D721Med (cell line): ENCODE measurements at places on chromosomes 1 and 21.

DNA sequence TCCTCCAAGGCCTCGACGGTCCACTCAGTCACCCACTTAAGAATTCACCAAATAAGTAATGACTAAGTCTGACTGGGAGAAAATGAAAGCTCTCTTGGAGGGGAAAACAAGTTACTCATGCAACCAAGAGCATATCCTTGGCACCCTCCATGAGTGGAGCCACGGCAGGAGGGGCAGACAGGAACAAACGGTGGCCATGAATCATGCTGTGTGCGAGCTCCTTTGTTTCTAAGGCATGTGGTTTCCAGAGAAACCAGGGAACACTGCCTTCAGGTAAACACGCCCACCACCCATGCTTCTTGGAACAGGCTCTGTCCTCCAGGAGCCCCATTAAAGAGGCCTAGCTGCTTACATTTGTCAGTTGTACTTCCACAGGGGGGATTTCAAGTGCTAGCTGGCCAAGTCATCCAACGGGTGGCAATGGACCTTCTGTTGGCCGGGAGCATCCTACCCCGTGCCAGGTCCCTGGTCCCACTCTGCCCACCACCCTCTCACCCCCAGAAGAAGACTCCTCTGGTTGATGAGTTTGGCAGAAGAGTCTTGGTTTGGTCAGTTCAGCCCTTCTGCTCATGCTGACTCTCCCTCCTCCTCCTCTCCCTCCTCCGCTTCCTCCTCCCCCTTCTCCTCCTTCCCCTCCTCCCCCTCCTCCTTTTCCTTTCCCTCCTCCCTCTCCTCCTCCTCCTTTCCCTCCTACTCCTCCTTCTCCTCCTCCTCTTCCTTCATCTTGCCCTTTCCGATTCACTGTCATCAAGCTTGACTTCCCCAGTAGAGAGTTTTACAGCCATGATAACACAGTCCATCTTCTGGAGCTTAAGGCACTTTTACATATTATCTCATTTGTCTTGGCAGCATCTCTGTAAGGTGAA, 107.6 kb downstream of the CCDC185 start:
- DNase-seq: no peak

DNA sequence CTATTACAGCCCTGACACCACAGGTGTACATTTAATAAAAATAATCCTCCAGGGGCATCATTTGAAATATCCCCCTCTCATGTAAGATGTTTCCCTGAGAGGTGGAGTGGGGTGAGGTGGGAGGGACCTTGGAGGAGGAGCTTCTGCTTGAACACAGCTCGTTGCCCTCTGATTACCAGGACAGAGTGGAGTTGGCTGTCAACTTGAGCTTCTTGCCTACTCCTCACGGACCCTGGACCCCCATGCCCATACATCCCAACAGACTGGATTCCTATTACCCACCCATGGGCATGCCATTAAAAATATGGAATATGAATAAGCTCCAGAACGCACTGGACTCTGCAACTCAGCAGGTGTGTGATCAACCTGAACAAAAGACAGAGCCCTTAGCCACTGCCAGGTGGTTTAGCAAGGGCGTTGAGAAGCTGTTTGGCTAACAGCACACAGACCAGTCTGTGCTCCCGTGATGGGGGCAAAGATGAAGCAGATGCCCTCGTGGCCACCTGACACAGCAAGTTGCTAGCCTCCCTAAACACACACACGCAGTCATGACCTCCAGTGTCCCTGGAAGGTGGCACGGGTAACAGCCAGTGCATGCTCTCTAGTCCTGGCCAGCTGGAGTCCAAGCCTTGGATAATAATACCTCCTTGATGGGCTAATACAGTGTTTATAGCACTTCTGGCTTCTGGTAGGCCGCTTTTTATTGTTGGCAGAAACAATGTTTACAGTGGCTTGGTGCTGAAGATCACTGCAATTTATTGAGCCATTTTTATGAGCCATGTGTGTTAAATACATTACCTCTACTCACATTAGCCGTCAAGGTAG, 155.0 kb downstream of the TOMM20 start:
- DNase-seq: no peak

- no peak for DNase-seq
These were observed 3.0 kb upstream of the TRIM63 start for GRCh38 chr1:26070296-26070962.

DNA sequence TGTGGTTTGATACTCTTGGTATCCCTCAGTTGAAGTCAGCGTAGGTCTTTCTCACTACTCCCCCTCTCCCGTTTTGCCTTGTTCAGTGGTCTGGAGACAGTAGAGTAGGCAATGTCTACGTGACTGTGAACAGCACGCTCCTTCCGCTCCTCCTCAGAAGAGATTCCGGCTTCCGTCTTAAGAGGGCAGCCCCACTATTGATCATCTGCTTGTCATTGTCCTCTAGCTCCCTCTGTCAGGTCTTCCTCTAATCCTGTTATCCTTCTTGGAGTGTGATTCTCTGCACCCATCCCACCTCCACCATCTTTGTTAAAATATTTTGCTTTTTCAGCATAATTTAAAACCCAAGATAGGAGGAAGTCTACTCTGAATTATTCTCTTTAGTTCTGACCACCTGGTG, 129.9 kb upstream of the KCNK2 start:
- no peak for DNase-seq

DNA sequence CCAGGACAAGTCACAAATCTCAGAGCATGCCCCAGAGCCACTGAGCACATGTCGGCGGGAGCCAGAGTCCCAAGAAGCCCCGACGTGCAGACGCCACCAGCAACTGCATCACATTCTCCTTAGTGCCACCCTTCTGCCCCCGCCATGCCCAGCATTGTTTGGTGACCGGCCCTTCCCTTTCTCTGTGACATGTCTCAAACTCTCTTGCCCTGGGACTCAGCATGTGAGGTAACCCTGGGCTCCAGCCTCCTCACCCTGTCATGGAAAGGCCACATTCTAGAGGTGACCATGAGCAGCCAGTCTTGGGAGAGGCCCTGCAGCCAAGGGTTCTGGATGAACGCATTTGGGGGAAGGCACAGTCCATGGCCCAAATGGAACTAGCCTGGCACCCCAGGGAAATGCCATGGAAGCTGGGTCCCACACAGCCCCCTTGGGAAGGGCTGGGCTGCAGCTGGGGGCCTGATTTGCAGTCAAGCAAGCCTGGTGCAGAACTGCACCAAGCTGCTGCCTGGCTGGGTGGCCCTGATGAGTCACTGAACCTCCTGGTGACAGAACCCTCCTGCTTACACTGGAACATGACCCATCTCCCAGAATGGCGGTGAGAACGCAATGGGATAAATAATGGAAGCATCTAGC, 94.4 kb downstream of the ITPKB start:
- DNase-seq: no peak

- DNase-seq: no peak
These were observed 259.2 kb downstream of the MATN1 start for GRCh38 chr1:30464187-30464617.

GRCh38 chr1:162974810-162975209, 94.4 kb upstream of the RGS4 start:
- DNase-seq: no peak

DNA sequence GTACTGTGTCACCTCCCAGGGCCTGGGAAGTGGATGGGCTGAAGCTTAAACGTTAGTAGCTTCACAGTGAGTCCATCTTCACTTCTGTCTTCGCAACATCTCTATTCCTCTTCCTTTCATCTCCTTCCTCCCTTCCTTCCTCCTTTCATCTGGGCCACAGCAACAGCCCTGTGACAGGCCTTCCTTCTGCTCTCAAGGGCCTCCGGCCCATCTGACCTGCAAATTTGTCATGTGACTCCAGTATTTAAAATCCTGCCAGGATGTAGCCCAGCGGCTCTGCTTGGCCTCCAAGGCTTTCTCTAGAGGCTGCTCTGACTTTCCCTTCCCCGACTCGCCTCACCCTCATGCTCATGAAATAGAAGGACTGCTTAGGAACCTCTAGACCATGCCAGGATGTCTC, 10.9 kb upstream of the BATF3 start:
- no peak for DNase-seq

DNA sequence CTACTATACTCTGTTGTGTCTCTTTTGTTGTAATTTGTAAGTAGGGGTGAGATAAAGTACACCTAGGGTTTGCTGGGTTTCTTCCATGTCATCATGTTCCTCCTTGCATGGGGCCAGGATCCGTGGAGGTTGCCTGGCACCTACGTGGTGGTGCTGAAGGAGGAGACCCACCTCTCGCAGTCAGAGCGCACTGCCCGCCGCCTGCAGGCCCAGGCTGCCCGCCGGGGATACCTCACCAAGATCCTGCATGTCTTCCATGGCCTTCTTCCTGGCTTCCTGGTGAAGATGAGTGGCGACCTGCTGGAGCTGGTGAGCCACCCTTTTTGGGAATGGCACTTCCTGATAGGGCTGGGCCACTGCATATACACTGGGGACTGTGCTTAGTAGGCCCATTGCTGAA, 4.4 kb downstream of the PCSK9 start:
- DNase-seq: no peak

DNA sequence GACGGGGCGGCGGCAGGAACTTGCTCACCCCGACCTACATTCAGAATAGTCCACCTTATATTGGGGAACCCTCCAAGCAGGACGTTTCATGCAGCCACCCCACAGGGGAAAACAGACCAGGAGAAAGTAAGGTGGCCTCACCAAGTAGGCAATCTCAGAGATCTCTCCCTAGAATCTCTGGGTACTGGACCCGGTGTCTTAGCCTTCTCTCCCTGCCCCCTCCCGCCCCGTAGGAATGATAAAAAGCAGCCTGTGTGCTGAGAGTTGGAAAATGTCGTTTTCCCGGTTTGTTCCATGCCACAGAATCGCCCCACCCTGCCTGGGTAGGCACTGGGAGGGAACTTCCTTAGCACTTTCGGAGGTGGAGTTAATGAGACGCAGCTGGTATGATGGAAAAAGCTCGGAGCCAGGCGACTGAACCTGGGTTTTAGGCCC, 789 bp upstream of the PTPN14 start:
- DNase-seq: no peak

DNA sequence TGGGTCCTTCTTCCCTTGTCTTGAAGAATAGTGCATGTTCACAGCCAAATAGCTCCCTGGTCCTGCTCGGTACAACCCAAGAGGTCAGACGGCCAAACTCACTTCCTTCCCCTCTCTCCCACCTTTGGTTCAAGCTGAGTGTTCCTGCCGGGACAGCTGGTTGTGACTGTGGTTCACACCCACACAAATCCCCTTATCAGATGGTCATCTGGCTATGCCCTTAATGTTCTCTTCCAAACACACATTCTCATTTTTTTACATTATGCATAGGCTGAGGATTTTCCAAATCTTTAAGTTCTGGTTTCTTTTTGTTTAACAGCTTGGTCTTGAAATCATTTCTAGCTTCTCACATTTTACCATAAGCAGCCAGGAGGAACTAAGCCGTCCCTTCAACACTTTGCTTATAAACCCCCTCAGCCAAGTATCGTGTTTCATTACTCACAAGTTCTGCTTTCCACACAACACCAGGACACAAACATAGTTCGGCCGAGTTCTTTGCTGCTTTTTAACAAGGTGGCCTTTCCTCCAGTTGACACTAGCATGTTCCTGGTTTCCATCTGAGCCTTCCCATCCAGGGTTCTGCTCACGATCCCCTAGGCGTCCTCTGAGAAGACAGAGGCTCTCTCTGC, 19.7 kb upstream of the TSPEAR start:
- no peak for DNase-seq

- no peak for DNase-seq
These were observed 14.9 kb downstream of the SLC1A7 start for GRCh38 chr1:53127546-53127945.

GRCh38 chr1:39331647-39332046, 127.2 kb downstream of the MACF1 start:
- no peak for DNase-seq

DNA sequence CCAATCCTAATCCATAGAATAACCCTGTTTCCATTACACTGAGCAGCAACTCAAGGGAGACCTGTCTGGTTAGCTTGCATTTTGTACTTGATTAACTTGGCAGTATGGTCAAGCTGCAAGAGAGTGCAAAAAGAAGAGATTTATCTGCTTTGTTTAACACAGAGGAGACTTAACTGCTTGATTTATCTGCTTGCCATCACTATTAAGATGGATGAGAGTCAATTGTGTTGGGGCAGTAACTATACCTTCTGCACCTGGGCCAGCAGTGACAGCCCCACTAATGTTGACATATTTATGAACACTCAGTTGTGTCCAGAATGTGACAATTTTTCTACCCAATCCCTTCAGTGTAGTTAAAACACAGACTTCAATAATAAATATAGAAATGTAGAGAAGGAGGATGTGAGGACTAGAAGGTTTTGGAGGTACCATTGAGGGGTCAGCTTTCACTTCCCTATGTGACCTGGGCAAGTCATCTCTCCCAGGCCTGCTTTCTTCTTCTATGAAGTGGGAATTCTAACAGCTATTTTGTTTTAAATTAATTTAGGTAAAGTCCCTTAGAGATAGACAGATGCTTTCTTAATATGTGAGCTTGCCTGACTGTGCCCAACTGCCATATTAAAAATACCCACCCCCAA, 159.1 kb upstream of the KCNK2 start:
- DNase-seq: no peak

GRCh38 chr21:15895142-15896106, 165.6 kb downstream of the USP25 start:
- DNase-seq: no peak

GRCh38 chr1:78401148-78401547, 89.6 kb upstream of the PTGFR start:
- no peak for DNase-seq

DNA sequence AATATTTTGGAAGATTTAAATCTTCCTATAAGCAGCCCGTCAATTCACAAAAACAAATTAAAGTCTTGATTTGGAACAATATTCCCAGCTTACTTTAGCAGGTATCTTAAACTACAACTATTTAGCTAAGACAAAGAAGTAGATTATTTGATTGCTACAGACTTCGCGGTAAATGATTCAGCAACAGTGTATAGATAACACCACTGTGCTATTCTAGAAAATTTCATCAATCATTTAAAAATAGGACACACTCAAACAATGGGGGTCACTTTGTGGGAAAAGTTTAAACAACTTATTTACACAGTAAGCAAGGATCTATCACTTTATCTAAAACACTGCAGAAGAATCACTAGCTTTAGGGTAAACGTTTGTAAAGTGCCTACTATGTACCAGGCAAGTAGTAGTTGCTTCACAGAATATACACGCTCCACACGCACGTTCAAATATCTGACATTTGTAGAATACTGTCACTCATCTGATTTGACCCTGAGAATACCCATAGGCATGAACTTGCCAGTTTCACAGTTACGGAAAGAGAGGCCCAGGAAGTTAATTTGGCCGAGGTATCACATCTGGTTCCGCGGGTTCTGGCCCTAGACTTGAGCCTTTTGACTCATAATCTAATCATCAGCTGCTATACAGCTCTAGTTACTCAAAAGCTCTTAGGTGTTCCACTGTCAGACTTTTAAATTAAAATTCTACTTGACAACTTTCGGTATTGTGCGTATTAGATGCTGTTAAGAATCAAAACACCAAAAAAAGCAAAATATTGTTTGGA, 876 bp downstream of the DENND2C start:
- DNase-seq: no peak

GRCh38 chr1:33516891-33517567, 44.6 kb downstream of the ZSCAN20 start:
- DNase-seq: no peak

DNA sequence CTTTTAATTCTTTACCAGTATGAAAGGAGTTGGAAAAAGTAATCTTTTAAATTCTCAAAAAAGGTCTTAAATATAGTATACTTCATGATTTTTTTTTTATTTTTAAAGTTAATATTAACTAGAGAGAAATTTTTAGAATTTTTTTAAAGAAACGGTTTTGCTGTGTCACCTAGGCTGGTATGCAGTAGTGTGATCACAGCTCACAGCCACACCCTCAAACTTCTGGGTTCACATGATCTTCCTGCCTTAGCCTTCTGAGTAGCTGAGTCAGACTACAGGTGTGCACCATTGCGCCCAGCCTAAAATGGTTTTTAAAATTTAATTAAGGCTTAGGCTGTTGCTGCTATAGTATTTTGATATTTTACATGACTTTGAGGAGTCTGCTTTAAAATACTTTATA, 52.4 kb downstream of the TLCD4 start:
- DNase-seq: no peak
